ENCODE measurements at places on chromosomes 2 and 18. TPM values are rescaled to one million over a fixed set of nuclear protein-coding genes. Genes with fewer than 3 reads are reported as not detected.

Gene UCN
- 3.6 TPM for total RNA-seq

Gene SH3YL1
- total RNA-seq, result 16.5 TPM

- DNase-seq, result no peak
Observed at GRCh38 chr18:63236406-63236805, 83.2 kb downstream of the BCL2 start.

GRCh38 chr18:38635709-38636430 lies 1070.3 kb upstream of the CELF4 start:
- DNase-seq, result no peak

GRCh38 chr2:155209696-155210450 lies 511.4 kb downstream of the KCNJ3 start:
- DNase-seq, result no peak

Data from activated naive CD4-positive, alpha-beta T cell treated with anti-CD3 and anti-CD28 coated beads, Interleukin-2, amount 50 U/mL, for 72 hours (primary cell).